Adrenal gland (tissue), 19 donors: ENCODE measurements at places on chromosomes 12 and 14.

DNA sequence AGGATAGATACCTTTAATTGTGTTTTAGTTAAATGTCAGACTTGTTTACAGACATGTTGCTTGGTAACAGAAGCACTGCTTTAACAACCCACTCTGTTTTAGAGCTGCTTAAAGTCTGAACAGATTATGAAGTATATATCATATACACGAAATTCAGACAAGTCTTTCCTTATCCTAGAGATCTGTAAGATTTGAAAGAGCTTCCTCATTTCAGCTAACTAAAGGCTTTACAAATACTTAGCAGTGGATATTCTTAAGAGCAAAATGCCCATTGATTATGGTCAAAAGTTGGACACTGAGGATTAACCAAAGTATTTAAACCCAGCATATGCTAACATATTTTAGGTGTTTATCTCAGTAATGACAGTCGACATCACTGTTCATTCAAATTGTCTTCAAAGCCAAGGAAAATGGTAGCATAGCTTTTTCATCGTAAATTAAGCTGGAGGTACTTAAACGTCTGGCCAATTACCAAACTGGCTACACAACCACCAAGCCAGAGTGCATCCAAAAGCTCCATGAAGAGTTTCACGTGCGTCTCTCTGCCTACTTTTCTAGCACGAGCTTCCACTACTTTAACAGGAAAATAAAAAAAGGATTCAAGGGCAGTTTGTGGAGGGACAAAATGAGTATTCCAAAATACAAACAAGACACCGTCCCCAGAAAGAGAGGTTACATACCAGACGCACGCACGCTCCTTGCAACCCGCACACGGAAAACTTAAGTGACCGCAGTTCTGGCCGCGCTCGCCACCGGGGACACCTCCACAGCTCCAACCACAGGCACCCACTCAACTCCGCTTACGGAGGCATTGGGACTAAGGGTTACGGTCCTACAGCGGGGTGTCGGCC is 565 bp downstream of the CEP83 start:
- peak overlapping the region; percentile 93 for H3K4me3 ChIP-seq
- DNase-seq: no peak
- H3K4me1 ChIP-seq: peaks cover 6% of the 10 kb centered on the region
- H3K27me3 ChIP-seq: no peaks in the 10 kb centered on the region

DNA sequence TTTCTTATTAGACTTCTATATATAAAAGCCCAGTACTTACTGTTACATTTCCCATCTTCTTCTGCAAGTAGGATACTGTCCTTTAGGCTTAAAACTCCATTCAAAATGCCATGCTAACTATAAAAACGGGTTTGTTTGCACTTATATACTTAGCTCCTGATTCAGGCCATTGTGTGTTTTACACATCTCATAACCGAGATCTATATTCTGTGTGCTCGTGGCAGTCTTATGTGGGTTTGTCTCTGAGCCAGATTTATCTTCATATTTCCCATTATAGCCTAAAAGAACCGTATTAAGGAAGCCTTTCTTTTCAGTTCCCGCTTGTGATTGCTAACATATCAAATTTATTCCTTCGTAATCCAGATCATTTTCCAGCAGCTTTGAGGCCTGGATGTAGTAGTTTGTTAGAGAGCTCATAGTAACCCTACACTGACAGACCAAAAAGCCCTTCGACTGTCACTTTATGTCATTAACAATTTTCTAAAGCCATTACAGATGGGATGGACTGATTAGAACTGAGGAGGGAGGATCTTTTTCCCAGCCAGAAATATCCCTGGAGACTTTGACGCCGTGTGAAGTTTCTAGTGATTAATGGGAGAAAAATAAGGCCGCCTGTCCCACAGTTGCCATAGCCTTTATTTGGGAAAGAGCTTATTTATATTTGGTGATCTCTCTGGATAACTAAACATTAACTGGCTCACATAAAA is 508.5 kb downstream of the FOXG1 start:
- no peaks in the 10 kb centered on the region for H3K27me3 ChIP-seq
- H3K4me1 ChIP-seq: no peaks in the 10 kb centered on the region
- H3K4me3 ChIP-seq: no peak overlapping the region
- no peaks in the 10 kb centered on the region for H3K36me3 ChIP-seq

DNA sequence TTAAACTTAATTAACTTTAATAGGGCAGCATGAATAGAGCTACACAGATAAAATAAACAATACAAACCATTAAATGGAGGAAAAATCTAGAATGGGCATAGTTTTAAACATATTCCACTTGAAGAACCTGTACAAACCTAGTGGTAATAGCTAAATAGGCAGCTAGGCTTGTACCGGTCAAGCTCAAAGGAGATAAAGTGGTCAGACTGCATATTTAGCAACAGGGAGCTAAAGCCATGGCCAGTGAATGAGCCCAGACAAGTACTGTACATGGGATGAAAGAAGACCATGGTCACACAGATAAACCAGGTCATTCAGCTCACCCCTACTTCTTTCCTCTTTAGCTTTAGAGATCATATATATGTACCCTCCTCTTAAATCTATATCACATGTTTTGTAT is 186.6 kb upstream of the KRR1 start:
- no peak for DNase-seq
- H3K4me3 ChIP-seq: no peak overlapping the region
- H3K4me1 ChIP-seq: no peaks in the 10 kb centered on the region
- H3K27ac ChIP-seq: no peak overlapping the region
- H3K36me3 ChIP-seq: no peaks in the 10 kb centered on the region

GRCh38 chr12:5236022-5236640 is 192.5 kb downstream of the KCNA5 start:
- H3K4me3 ChIP-seq: no peak overlapping the region
- H3K27ac ChIP-seq: no peak overlapping the region
- H3K4me1 ChIP-seq: no peaks in the 10 kb centered on the region
- no peak for DNase-seq
- no peaks in the 10 kb centered on the region for H3K36me3 ChIP-seq

DNA sequence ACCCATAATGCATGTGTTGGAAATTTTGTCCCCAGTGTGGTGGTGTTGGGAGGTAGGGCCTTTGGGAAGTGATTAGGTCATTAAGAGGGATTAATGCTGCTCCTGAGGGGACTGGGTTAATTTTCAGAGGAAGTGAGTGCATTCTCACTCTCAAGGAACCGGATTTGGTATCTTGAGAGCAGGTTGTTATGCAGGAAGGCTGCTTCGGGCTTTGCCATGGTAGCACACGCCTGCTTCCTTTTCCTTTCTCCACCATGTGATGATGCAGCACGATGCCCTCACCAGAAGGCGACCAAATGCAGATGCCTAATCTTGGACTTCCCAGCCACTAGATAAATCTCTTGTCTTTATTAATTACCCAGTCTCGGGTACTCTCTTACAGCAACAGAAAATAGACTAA is 257.1 kb downstream of the SSPN start:
- DNase-seq: no peak
- H3K36me3 ChIP-seq: peaks cover 3% of the 10 kb centered on the region
- H3K4me1 ChIP-seq: peaks cover 6% of the 10 kb centered on the region
- no peak overlapping the region for H3K27ac ChIP-seq
- H3K27me3 ChIP-seq: no peaks in the 10 kb centered on the region
- H3K4me3 ChIP-seq: no peak overlapping the region

- no peaks in the 10 kb centered on the region for H3K36me3 ChIP-seq
- H3K27ac ChIP-seq: no peak overlapping the region
- H3K27me3 ChIP-seq: no peaks in the 10 kb centered on the region
- H3K4me1 ChIP-seq: no peaks in the 10 kb centered on the region
- H3K4me3 ChIP-seq: no peak overlapping the region
Observed at GRCh38 chr12:129863938-129864337, 39.9 kb downstream of the TMEM132D start.

DNA sequence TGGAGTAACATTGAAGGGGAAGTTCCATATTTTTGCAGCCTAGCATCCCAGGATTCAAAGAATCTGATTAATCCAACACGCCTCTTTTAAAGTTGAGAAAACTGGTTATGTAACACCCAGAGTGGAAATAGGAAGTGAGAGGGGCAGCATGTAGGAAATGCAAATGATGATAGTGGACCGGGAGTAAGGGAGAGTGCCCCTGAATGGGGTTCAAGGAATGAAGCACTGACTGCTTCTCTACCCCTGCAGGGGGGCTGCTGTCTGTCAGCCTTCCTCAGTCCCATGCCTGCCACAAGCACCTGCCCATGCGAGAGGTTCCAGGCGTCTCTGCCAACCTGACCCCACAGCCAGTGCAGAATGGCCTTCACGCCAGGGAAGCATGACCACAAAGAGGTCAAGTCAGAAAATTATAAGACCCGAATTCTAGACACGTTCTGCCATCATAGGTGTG is 126.5 kb upstream of the CCND2 start:
- H3K27me3 ChIP-seq: no peaks in the 10 kb centered on the region
- DNase-seq: no peak
- H3K4me1 ChIP-seq: no peaks in the 10 kb centered on the region

- peaks cover 20% of the 10 kb centered on the region for H3K36me3 ChIP-seq
- peak within 1 kb of the TSS; percentile 33 for H3K4me3 ChIP-seq
- peak; percentile 98 for DNase-seq
- peaks cover 17% of the 10 kb centered on the region for H3K4me1 ChIP-seq
- no peaks in the 10 kb centered on the region for H3K27me3 ChIP-seq
- H3K27ac ChIP-seq: peak within 1 kb of the TSS; percentile 15
Observed at GRCh38 chr14:34539407-34540180, at the start of gene EAPP. Gene EAPP, minus strand, starts transcription at chr14:34539701. Its CDS starts 73 bp downstream, at chr14:34539628.

- H3K27ac ChIP-seq: no peak overlapping the region
- peaks cover 64% of the 10 kb centered on the region for H3K36me3 ChIP-seq
- no peak for DNase-seq
- H3K4me1 ChIP-seq: no peaks in the 10 kb centered on the region
- no peak overlapping the region for H3K4me3 ChIP-seq
- H3K27me3 ChIP-seq: no peaks in the 10 kb centered on the region
Observed at GRCh38 chr12:10705655-10706054, 17.5 kb downstream of the YBX3 start.

- peak within 1 kb of the TSS; percentile 19 for H3K27ac ChIP-seq
- H3K4me1 ChIP-seq: peaks cover 13% of the 10 kb centered on the region
- no peaks in the 10 kb centered on the region for H3K36me3 ChIP-seq
- H3K27me3 ChIP-seq: no peaks in the 10 kb centered on the region
Observed at GRCh38 chr12:14885718-14886221, at the start of gene MGP. Gene MGP, minus strand, starts transcription at chr12:14885854. Its CDS starts 63 bp downstream, at chr12:14885791.

DNA sequence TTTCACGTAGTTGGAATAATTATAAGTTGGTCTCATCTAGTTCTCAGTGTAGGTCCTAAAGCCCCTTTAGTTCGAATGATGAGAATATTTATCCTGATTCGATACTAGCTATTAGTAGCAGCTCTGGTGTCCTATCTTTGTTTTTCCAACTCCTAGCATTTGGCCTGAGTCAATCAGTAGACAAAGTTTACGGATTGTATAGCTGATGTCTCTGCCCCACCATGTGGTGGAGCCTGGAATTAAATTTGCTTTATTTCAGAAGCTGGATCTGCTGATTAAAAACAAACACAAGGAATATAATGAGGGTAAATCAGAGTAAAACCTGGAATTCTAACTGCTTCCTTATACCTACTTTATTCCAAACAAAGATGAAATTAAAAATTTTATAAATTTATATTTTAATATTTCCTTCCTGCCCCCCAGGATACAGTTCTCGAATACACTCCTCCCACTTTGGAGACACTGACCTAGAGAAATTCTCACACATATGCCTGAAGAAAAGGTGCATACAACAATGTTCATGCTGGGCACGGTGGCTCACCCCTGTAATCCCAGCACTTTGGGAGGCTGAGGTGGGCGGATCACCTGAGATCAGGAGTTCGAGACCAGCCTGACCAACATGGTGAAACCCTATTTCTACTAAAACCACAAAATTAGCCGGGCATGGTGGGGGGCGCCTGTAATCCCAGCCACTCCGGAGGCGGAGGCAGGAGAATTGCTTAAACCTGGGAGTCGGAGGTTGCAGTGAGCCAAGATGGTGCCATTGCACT is 7.6 kb upstream of the BRMS1L start:
- no peaks in the 10 kb centered on the region for H3K4me1 ChIP-seq
- H3K27ac ChIP-seq: no peak overlapping the region
- no peaks in the 10 kb centered on the region for H3K27me3 ChIP-seq
- H3K4me3 ChIP-seq: no peak overlapping the region
- H3K36me3 ChIP-seq: no peaks in the 10 kb centered on the region

DNA sequence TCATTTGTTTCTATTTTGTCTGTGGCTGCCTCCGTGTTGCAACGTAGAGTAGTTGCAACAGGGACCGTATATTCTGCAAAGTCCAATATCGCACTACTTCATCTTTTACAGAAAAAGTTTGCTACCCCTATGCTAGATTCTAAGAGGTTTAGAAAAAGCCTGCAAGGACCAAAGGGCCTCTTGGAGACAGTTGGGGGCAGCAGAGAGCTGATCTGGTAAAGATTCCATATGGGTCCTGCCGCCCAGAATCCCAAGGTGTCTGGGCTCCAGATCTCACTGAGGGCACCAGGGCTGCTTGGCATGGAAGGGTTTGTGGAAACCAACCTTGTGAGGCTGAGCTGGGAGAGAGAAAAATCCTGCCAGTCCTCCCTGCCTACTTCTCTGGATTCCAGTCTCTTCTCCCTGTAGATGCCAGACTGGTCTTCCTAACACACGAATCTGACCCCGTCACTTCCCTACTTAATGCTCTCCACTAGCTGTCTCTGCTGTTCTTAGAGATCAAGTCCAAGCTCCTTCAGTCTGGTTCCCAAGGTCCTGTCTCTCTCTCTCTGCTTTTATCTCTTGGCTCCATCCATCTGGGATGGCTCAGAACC is 74.6 kb downstream of the GLRX5 start:
- no peak overlapping the region for H3K27ac ChIP-seq
- no peak overlapping the region for H3K4me3 ChIP-seq
- DNase-seq: peak; percentile 75
- no peaks in the 10 kb centered on the region for H3K4me1 ChIP-seq
- H3K36me3 ChIP-seq: no peaks in the 10 kb centered on the region
- no peaks in the 10 kb centered on the region for H3K27me3 ChIP-seq

- DNase-seq: no peak
- no peaks in the 10 kb centered on the region for H3K27me3 ChIP-seq
- H3K4me1 ChIP-seq: no peaks in the 10 kb centered on the region
- H3K27ac ChIP-seq: no peak overlapping the region
- H3K4me3 ChIP-seq: no peak overlapping the region
- H3K36me3 ChIP-seq: no peaks in the 10 kb centered on the region
Observed at GRCh38 chr14:74505831-74506230, 12.3 kb downstream of the ISCA2 start.

DNA sequence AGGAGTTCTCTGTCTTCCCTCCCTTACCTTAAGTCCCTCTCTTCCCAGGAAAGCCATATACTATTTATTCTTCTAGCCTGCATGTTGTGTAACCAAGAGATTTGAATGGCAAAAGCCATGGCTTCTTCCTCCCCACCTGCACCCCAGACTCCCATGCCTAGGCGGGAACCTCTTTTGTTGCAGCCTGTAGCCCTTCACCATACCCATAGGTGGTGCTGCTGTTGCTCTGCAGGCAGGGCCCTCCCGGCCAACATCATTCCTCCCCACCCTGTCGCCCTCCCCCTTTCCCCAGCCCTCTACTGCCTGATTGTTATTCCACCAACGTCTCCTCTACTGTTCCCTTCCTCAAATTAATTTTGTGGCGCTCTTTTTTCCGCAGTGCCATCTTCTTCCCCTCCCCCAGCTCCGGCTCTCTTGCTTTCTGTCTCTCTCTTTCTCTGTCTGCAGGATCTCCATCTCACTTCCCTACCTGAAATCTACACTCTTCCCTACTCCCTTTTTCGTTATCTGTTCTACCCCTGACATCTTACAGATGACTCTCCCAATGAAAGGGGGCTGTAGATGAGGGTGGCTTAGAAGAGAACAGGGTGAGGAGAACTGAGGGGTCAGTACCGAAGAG is 13.8 kb downstream of the NGDN start:
- H3K36me3 ChIP-seq: no peaks in the 10 kb centered on the region
- H3K27me3 ChIP-seq: no peaks in the 10 kb centered on the region
- H3K27ac ChIP-seq: no peak overlapping the region
- no peaks in the 10 kb centered on the region for H3K4me1 ChIP-seq
- no peak overlapping the region for H3K4me3 ChIP-seq
